Activated CD4-positive, alpha-beta T cell treated with anti-CD3 and anti-CD28 coated beads, Interleukin-2, amount 10 ng/mL, durations not matched to agents 24 days and 14 days (primary cell): ENCODE measurements at places on chromosomes 2 and 18.

DNA sequence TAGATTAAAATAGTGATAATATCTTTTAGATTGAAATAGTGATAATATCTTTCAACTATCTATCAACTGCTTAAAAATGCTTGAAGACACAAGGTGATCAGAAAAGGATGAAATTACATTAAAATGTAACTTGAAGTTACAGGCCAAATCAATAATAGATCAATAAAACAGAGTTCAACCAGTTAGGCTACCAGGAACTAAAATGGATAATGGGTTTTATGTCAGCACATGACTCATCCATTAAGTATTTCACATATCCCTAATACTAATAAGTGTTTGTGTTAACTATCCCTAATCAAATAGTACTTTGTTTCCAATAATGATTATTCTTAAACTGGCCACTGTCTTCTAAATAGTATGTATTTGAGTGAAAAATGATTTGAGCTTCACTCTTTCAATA lies 33.7 kb downstream of the CERKL start:
- H3K36me3 ChIP-seq, result no peaks in the 10 kb centered on the region
- no peak for DNase-seq
- H3K4me1 ChIP-seq, result no peaks in the 10 kb centered on the region

GRCh38 chr2:233862261-233862768 lies 5.9 kb downstream of the MSL3B start:
- peak; percentile 44 for DNase-seq
- H3K36me3 ChIP-seq, result peaks cover 23% of the 10 kb centered on the region
- H3K27me3 ChIP-seq, result peaks cover 12% of the 10 kb centered on the region
- no peak overlapping the region for H3K27ac ChIP-seq
- H3K4me3 ChIP-seq, result no peak overlapping the region
- peaks cover 18% of the 10 kb centered on the region for H3K4me1 ChIP-seq

GRCh38 chr2:64750001-64750816 lies 96.5 kb upstream of the SERTAD2 start:
- peak overlapping the region; percentile 98 for H3K4me3 ChIP-seq
- DNase-seq, result peak; percentile 80
- H3K36me3 ChIP-seq, result peaks cover 3% of the 10 kb centered on the region
- peaks cover 23% of the 10 kb centered on the region for H3K4me1 ChIP-seq
- peak overlapping the region; percentile 99 for H3K27ac ChIP-seq

DNA sequence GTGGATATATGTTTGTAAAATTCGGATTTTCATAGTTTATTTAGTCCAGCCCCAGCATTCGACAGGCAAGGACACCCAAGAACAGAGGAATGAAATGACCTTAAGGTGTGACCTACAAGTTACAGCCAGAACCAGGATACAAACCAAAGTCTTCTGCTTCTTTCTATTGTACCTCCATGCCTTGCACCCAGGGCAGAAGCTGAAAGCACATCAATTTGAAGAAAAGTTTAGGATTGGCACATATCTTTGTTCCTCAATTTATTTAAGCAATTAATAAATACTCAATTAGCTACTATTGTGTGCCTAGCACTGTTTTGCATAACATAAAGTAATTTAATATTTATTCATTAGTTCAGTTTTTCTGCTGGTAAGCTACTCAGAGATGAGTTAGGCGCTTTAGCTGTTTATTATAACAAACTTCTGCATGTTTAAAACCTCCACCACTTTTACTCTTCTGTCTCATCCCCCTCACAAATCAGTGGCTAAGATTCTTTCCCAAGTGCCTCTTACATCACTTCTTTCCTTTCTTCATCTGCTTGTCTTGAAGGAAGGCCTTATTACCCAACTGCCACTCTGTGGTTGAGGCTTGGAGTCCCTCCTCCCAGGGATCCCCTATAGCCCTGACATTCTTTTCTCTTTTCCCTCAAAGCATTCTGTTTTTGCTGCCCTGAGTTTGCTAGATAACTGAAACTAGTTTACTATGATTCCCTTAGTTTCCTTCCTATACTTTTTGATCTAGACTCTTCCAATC lies 37.1 kb upstream of the DARS1 start:
- DNase-seq, result no peak
- no peaks in the 10 kb centered on the region for H3K36me3 ChIP-seq
- H3K4me3 ChIP-seq, result no peak overlapping the region
- peaks cover 16% of the 10 kb centered on the region for H3K4me1 ChIP-seq
- no peak overlapping the region for H3K27ac ChIP-seq

DNA sequence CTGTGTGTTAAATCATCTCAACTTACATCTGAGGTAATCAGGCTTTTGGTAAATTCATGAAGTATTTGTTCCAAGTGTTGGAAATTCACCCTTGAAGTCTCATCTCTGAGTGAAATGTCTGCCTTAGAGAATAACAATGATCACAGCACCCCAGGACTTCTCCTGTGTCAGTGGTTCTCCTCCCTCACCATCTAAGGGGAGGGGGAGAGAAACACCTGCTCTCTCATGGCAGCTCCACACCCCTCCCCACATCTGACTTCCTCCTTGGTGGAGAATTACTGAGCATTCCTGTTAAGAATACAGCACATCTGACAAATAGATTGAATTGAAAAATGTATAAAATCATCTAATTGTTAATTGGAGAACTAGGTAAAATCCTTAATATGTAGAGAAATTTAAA lies 532.1 kb downstream of the RNF144A start:
- no peaks in the 10 kb centered on the region for H3K27me3 ChIP-seq
- H3K27ac ChIP-seq, result peak overlapping the region; percentile 94
- peak overlapping the region; percentile 42 for H3K4me3 ChIP-seq
- peaks cover 65% of the 10 kb centered on the region for H3K4me1 ChIP-seq
- peaks cover 15% of the 10 kb centered on the region for H3K36me3 ChIP-seq

GRCh38 chr2:240232961-240233884 lies 92.8 kb upstream of the OTOS start:
- H3K4me1 ChIP-seq, result no peaks in the 10 kb centered on the region
- H3K27ac ChIP-seq, result no peak overlapping the region
- H3K36me3 ChIP-seq, result no peaks in the 10 kb centered on the region
- no peak overlapping the region for H3K4me3 ChIP-seq
- H3K27me3 ChIP-seq, result no peaks in the 10 kb centered on the region

DNA sequence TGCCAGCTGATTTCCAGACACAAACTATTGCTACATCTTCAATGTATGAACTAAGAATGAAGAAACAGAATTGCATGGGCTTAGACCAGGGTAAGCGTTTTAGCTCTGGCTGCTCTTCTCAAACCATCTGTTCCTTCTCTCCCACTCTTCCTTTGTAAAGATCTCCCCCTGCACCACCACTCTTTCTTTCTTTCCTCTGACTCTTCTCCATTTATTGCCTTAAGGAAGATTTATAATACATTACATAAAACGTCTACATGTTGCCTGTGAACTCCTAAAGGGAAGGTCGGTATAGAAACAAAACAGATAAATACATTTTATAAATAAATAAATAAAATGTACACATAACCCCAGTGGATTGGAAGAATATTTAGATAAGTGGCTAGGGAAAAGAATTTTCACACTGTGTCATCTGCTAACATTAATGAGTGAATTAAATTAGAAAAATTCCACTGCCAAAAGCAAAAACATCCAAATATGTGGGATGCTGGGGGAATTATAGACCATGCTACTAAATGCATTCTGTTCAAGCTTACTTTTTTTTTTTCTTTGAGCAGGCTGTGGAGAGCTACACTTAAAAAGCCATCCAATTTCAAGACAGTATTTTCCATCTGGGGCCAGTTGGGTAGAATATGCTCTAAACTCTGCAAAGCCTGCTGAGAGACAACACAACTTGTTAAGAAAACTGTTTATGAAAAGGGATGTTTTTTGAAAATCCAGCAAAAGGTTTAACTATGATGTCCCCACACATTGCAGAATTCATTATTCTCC lies 41.5 kb downstream of the NCKAP5 start:
- H3K36me3 ChIP-seq, result no peaks in the 10 kb centered on the region
- no peak overlapping the region for H3K4me3 ChIP-seq
- no peaks in the 10 kb centered on the region for H3K4me1 ChIP-seq

DNA sequence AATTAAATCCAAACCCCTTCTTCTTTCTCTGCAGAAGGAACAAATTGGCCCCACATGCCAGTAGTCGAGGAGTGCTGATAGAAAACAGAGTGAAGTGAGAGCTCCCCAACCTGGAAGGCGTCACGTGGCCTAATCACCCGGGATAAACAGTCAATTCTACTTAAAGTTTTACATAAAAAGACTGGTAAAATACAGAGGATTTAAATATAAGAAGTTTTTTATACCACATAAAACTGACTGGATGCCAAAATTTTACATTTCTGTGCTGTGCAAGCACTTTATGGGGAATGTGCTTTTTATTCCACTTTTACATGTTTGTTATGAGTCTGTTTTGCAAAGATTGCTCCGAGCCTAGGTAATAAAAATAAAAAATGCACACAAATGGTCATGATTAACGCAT lies 1586.8 kb upstream of the ACVR2A start:
- no peak for DNase-seq
- H3K4me3 ChIP-seq, result no peak overlapping the region
- no peaks in the 10 kb centered on the region for H3K27me3 ChIP-seq
- H3K36me3 ChIP-seq, result no peaks in the 10 kb centered on the region
- H3K27ac ChIP-seq, result no peak overlapping the region
- H3K4me1 ChIP-seq, result no peaks in the 10 kb centered on the region

GRCh38 chr2:226002438-226002837 lies 602.9 kb downstream of the NYAP2 start:
- H3K27me3 ChIP-seq, result no peaks in the 10 kb centered on the region
- no peak for DNase-seq
- H3K4me3 ChIP-seq, result no peak overlapping the region
- no peaks in the 10 kb centered on the region for H3K36me3 ChIP-seq
- H3K4me1 ChIP-seq, result no peaks in the 10 kb centered on the region

- peaks cover 6% of the 10 kb centered on the region for H3K27me3 ChIP-seq
- DNase-seq, result no peak
- peaks cover 8% of the 10 kb centered on the region for H3K4me1 ChIP-seq
- no peak overlapping the region for H3K27ac ChIP-seq
Observed at GRCh38 chr2:64234785-64235184, 90.6 kb upstream of the PELI1 start.

DNA sequence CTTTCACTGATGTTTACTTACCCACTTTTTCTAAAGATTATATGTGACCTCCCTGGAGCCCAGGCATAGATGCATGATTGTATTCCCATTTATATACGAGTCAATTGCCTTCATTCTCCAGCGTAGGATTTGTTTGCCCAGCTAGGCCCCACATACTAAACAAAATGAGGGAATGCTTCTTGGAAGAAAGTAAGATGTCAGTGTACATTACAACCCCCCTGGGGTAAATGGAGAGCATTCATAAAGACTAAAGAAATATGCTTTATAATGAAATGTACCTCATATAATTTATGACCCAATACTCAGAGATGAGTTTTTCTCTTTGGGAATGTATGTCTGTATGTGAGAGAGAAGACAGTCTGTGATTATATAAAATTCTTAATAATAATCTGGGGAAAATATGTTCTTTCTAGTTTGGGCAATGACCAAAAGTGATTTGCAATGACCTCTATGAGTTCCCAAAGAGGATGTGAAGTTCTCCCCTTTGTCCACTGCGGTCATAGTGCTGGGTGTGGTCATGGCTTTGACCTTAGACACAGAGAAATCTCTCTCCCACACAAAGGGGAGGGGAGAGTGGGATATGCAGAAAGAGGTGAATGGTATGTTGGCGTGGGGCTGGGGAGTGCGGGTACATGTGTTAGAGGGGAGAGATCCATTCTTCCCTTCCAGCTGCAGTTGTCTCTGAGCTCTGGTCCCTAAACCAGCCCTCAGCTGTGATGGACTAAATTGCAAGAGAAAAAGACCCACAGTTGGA lies 175.6 kb downstream of the EN1 start:
- no peaks in the 10 kb centered on the region for H3K36me3 ChIP-seq
- H3K4me3 ChIP-seq, result no peak overlapping the region
- no peaks in the 10 kb centered on the region for H3K27me3 ChIP-seq
- no peak overlapping the region for H3K27ac ChIP-seq
- peak; percentile 11 for DNase-seq
